ENCODE measurements at places on chromosomes 1 and 21.

DNA sequence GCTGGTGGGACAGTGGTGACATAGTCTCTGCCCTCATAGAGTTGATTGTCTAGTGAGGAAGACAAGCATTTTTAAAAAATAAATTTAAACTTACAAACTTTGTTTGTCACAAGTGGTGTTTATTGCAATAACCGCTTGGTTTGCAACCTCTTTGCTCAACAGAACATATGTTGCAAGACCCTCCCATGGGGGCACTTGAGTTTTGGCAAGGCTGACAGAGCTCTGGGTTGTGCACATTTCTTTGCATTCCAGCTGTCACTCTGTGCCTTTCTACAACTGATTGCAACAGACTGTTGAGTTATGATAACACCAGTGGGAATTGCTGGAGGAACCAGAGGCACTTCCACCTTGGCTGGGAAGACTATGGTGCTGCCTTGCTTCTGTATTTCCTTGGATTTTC lies 58.4 kb downstream of the LAMC2 start:
- DNase-seq, result no peak

DNA sequence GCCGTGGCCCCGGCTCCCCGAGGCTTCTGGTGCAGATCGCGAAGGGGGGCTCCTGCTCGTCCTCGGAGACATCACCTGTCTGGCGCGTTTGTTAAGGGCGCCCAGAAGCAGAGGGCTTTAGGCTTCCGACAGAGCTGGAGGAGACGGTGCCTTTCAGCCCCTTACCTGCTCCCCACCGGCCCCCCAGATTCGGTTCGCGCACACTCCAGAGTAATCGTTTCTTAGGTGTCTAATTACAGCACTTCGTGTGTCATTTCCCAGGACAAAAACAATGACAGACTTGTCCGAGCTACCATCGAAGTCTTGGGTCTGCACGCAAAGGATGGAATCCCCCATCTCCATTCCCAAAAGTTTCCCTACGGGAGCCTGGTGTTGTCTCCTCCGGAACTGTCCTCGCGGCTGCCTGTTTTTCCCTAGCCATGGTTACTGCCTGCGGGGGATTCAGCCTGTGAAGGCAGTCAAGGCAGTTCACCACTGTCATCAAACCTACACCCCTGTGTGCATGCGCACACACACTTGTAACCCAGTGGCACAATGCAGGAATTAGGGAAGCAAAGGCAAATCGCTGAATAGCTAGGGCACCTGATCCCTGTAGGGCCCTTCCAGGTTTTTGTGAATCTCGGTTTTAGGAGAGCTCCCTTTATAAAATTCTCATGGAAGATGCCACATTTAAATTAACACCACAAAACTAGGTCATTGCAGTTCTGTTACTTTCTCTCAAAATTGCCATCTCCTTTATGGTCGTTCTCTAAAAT lies 738 bp upstream of the CDC42BPA start:
- DNase-seq, result no peak

DNA sequence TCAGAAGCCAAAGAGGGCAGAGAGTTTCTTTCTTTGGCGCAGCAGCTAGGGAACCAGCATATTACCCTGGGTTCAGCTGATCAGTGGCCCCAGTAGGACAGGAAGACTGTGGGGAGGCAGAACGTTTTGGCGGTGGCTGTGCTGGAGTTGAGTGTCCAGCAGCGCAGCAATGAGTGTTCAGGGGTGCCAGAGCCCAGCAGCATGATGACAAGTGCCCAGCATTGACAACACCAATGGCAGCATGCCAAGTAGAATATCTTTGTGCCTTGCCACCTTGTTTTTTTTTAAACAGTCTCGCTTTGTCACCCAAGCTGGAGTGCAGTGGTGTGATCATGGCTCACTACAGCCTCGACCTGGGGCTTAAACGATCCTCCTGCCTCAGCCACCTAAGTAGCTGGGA lies 106.7 kb upstream of the CDC42BPA start:
- DNase-seq, result no peak

- no peak for DNase-seq
These were observed 11.2 kb downstream of the PDZK1IP1 start for GRCh38 chr1:47178654-47179016.

DNA sequence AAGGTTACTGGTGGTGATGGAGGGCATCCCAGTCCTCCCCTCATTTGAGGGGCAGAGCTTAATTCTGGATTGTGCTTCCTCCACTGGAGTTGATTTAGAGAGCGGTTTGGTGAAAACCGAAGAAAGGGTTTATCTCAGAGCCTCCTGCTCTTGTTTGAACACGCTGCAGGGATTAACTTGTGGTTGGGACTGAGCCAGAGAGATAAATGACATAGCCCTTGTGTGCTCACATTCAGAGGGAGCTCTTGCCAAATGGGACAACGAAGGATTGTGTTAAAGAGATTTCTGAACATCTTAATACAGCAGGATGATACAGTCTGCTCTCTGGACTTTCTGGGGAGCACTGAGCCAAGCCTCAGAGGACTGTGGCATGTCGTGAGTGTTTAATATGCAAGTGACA lies 308.2 kb downstream of the DISC1 start:
- DNase-seq, result no peak

DNA sequence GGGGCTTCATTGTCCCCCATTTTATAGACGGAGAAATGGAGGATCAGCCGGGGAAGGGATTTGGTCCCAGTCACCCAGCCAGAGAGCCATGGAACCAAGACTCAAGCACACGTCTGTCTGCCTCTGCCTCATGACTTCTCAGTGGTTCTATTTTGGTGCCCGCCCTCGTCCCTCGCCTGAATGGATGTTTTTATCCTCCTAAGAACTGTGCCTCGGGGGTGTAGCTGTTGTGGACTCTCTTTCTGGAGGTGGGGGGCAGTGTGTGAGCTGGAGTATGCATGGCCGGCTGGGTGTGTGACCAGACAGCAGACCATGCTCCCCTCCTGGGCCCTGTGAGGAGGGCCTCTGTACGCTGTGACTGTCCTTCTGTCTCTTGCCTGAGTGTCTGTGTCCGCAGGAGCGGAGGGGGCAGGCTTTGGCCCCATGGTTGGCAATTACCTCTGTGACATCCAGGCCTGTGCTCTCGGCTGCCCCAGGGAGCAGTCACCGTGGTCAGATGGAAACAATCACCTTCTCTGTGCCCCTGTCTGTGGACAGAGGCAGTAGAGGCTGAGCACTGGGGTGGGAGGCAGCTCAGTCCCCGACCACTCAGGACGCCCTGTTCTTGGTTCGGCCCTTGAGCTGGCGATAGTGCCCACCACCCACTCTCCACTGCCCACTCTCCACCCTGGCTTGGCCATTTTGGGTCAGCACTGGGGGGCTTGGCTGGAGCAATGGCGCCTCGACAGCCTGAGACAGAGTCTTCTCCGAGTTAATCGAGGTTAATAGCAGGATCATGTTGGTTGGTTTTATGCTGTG lies 20.4 kb downstream of the WNT4 start:
- no peak for DNase-seq

Measured in activated effector memory CD4-positive, alpha-beta T cell treated with anti-CD3 and anti-CD28 coated beads, Interleukin-2, amount 50 U/mL, for 16 hours (primary cell).